Smooth muscle cell of the umbilical artery (primary cell): ENCODE measurements at places on chromosomes 16 and 17. TPM values are rescaled to one million over a fixed set of nuclear protein-coding genes. Genes with fewer than 3 reads are reported as not detected.

The ECI1 gene
- 22.4 and 38.0 TPM in 2 replicates for total RNA-seq

The ATP2A3 gene
- 14.6 and 21.9 TPM in 2 replicates for total RNA-seq

The PROCA1 gene
- total RNA-seq, result 1.2 and 1.4 TPM in 2 replicates

The IRX5 gene
- 0.60 and 2.7 TPM in 2 replicates for total RNA-seq

The AGRP gene
- not detected in 2 replicates for total RNA-seq

The HSPB9 gene
- 0.14 TPM in 1 of 2 replicates, not detected in the other for total RNA-seq
